ENCODE measurements at places on chromosomes 3 and 15. TPM values are rescaled to one million over a fixed set of nuclear protein-coding genes. Genes with fewer than 3 reads are reported as not detected.

MUSTN1 gene
- not detected for total RNA-seq

GOLGA8S gene
- total RNA-seq, result 0.16 TPM

BCL2A1 gene
- not detected for total RNA-seq

SCAMP5 gene
- 0.96 TPM for total RNA-seq

ADGRG7 gene
- total RNA-seq, result not detected

- no peak for DNase-seq
Observed at GRCh38 chr3:60095516-60095915, 1045.7 kb upstream of the CFAP20DC start.

- DNase-seq, result no peak
Observed at GRCh38 chr3:152317956-152318355, 49.2 kb downstream of the MBNL1 start.

GRCh38 chr15:90907838-90908507 lies 4.9 kb downstream of the MAN2A2 start:
- no peak for DNase-seq

DNA sequence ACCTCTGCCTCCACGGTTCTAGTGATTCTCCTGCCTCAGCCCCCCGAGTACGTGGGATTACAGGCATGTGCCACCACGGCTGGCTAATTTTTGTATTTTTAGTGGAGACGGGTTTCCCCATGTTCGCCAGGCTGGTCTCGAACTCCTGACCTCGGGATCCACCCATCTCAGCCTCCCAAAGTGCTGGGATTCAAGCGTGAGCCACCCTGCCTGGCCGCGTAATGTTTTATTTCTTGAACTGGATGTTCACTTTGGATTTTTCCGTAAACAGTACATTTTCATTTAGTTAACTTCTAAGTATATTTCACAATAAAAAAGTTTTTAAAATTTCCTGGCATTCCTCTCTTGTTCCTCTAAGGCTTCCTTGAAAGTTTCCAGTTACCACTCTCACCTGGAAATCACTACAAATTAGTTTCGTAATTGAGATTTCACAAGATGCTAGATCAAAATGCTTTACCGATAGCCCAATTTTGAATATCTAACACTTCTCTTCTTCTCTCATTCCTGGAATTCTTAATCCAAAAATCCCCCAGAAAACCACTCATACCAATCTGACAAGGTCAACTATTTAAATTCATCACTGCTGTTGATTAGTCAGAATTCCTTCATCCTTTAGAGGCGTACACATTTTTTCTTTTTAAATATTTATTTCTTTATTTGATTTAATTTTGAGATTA lies 44.7 kb upstream of the INO80 start:
- DNase-seq, result no peak

Measured in MCF 10A (cell line).